Activated CD4-positive, alpha-beta T cell treated with anti-CD3 and anti-CD28 coated beads, Interleukin-2, amount 50 U/mL, for 1 hour (primary cell): ENCODE measurements at places on chromosomes 7 and 10.
A peak's percentile ranks its signal among the peaks of the same experiment; 100 is the strongest.

DNA sequence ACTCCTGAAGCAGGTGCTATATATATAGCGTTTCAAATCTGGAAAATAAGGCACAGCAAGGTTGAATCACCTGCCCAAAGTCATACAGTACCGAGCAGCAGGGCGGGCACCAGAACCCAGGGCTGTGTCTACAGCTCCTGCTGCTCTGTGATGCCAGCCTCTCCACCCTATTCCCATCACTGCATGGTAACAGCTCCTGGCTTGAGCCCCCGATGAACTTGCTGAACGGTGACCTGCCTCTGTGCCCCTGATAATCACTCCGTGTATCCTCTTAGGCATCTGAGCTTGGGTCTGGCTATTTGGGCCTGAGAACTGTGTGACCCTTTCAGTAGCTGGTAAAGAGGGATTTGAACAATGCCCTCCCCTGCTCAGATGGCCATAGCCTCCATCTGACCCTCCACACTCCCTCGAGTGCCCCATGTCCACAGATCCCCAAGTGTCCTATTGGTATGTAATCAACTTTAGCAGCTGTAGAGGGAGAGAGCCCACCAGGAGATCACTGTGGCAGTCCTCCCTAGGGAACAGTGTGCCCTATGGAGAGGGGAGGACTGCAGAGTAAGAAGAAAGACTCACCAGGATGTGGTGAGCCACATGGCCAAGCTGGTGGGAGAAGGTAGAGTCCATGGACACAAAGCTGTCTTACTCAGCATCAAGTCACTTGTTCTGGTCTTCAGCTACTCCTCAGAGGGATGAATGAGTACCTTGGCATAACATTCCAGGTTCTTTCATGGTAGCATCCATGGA is 1.1 kb upstream of the ARHGAP22 start:
- DNase-seq, result no peak

DNA sequence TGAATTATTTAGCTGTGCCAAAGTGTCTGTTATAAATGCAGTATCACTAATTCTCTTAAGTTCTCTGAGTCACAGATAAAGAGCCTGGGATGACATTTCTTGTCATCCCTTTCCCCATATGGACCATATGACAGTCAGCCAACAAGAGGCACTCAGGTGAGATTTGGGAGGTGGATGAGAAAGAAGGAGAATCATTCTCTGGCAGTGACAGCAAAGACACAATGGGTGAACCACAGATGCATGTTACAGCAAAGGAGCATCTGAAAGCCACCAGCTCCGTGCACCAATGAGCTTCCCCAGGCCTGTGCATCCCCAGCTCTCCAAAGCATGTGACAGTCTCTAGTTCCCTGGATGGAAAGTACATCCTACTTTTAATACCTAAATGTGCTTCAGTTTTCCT is 10.8 kb downstream of the GIMAP6 start:
- no peak for DNase-seq

DNA sequence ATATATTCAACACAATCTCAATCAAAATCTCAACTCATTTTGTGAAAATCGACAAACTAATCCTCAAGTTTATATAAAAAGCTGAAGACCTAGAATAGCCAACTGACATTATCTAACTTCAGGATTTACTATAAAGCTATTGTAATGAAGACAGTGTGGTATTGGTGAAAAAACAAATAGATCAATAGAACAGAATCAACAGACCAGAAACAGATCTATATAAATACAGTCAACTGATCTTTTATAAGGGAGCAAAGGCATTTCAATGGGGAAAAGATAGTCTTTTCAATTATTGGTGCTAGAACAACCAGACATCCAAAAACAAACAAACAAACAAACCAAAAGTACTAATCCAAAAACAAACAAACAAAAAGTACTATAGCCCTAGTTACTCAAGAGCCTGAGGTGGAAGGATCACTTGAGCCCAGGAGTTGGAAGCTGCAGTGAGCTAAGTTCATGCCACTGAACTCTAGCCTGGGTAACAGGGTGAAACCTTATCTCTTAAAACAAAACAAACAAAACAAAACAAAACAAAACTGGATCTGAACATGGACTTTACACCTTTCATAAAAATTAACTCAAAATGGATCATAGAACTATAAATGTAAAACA is 26.6 kb upstream of the AKR1D1 start:
- DNase-seq, result no peak

- DNase-seq, result no peak
These were observed 9.2 kb upstream of the PRTFDC1 start for GRCh38 chr10:24961582-24961981.

DNA sequence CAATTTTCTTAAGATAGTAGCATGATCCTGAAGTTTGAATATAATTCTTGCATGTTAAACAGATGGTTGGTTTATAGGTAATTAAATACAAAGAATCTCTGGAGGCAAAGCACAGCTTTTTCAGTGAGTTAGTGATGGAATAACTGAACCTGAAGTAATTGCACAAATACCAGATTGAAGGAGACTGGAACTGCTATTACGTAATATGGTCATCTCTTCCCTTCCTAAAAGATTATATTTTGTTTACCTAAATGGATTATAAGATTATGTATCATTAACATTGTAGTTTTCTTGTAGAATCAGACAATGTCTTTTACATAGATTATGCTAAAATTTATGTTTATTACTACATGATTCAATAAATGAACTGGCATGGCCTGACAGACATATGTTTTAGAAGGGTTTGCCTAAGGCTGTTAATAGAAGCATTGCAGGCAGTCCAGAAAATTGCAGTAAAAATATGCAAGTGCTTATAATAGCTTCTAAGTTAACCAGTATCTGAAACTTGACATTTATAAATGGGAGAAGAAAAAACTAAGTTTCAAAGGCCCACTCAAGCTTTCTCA is 35.8 kb upstream of the GPR37 start:
- DNase-seq, result no peak

DNA sequence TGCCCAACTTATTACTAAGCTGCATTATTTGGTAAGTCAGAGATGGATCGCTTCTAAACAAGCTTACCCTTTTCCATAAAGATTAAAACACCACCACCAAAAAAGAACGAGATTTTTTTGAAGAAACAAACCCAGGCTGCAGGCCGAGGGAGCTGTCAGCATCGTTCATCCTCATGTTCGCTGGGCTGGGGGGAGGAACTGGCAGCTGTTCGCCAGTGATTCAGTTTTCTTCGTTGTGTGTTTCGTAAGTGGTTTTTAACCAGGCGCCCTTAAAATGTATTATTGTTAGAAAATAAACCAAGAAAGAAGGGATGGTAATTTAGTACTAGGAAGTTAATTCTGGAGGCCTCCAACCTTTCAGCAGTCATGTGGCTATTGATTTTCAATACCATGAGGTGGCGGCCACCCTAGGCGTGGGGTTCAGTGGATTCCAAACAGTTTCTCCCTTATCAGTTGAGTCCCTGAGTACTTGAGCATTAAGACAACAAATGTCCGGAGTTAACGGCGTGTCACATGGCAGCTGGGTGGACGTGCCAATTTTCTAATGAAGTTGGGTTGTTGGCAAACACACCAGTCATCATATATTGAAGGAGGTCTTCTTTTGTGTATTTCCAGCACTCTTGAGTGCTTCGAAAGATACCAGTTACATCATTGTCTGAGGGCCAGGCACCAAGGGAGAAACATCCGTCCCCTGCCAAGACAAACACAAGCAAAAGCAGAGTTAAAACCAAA is 173.2 kb downstream of the EBF3 start:
- DNase-seq, result no peak

- peak; percentile 58 for DNase-seq
These were observed 3.2 kb downstream of the PARP12 start for GRCh38 chr7:140059273-140060242.

GRCh38 chr7:102897211-102897631 is 15.6 kb upstream of the LRRC17 start:
- DNase-seq, result no peak

- no peak for DNase-seq
These were observed 205.1 kb downstream of the RAPGEF5 start for GRCh38 chr7:22151901-22152300.

GRCh38 chr7:123314886-123315285 is 115.1 kb upstream of the SLC13A1 start:
- DNase-seq, result no peak
